CD14-positive monocyte (primary cell): ENCODE measurements at places on chromosomes 2 and 18.

- no peak for DNase-seq
Measured at GRCh38 chr2:236659758-236660150, 90.1 kb downstream of the ACKR3 start.

- DNase-seq: no peak
Measured at GRCh38 chr2:71570951-71571460, 117.6 kb downstream of the DYSF start.

DNA sequence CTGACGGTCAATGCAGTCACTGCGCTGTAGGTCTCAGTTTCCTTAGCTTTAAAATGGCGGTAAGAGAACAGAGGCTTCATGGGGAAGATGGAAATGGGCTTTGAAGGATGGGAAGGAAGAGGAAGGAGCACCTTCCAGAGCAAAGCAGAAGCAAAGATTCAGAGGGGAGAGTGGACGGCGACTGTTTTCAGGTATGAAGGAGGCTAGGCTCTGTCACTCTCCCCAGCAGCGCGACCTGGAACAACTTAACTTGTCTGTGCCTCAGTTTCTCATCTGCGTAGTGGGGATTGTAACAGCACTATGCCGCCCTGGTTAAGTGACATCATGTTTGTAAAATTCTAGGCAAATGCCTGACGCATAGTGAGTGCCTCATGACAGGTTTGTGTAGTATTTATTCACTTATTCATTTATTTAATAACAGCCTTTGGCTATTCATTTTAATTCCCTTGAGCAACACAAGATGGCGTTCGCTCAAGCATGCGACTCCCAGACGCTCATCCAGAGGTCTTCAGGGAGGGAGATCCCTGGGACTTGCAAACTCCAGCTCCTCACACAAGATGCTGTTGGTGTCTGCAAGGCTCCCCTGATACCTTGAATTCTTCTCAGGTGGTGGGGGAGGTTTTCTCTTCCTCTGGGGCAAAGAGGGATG, 336.3 kb downstream of the DYSF start:
- DNase-seq: no peak

GRCh38 chr2:160363961-160364360, 129.6 kb downstream of the RBMS1 start:
- DNase-seq: no peak

- DNase-seq: peak; percentile 23
Measured at GRCh38 chr2:197805715-197806633, 1.6 kb downstream of the PLCL1 start.

GRCh38 chr18:36294031-36294430, 3.5 kb upstream of the FHOD3 start:
- no peak for DNase-seq

DNA sequence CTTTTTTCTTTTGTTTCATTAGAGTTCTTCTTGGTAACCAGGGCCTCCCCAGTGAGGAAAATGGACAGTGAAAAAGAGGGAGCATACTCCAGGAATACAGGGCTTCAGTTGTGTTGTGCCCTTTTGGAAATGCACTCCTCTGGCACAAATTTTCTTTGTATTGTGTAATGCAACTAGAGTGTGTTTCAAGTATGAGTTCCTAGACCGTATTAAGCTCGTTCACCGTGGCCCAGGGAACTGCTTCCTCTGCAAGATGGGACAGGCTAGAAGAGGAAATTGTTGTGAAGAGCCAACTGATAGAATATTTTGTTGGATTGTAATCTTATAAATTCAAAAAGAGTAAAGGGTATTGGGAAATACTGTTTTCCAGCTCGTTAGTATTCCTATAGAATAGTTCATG, 137.2 kb upstream of the TTC39C start:
- DNase-seq: no peak

DNA sequence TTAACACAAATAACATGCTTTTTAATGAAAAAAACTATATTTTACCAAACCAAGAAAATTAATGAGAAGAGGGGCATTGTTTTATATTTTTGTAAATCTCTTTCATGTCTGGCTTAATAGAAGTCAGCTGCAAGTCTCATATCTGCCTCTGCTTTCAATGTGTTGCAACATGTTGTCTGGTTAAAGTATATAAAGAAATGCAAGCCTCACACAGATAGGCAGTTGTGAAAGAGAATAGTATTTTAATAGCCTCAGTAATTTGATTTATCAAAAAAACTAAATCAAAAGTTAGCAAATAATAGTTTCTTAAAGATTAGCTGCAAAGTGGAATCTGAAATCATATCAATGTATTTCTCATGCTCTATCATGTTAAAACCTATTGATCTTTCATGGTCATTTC, 52.9 kb upstream of the NCOA1 start:
- DNase-seq: no peak

DNA sequence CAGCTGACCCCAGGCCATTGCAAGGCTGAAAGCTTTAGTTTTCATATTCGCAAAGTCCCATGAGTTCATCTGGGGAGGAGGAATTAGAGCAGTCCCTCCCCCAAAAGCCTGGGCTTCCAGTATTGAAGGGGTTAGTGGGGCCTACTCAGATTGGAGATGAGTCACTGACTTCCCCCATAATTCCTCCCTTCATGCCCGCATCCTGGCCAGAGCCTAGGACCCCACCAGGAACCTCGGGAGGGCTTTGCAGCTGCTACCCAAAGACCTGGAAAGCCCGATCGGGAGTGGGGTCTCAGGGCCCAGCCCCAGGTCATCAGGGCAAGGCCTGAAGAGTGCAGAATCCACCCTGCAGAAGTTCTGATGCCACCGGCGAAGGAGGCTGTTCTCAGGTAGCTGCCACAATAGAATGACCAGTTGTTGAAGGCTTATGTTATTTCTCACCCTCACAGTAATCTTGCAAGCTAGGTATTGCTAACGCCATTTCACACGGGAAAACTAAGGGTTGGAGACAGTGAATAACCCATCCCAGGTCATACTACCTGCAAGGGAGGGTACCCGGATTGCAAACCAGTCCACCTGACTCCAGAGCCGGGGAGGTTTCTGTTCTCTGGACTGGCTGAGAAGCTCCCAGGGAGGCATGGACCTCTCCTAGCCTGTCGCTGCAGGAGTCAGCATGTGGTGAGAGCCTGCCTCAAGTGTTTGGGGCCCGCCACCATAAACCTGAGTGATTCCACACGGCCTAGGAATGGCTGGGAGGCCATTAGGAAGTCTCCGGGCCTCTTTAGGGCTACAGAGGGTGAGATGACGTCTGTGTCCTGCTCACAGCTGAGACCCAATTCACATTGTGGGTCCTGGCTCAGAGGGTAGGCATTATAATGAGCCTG, 5.8 kb upstream of the ARID5A start:
- no peak for DNase-seq

DNA sequence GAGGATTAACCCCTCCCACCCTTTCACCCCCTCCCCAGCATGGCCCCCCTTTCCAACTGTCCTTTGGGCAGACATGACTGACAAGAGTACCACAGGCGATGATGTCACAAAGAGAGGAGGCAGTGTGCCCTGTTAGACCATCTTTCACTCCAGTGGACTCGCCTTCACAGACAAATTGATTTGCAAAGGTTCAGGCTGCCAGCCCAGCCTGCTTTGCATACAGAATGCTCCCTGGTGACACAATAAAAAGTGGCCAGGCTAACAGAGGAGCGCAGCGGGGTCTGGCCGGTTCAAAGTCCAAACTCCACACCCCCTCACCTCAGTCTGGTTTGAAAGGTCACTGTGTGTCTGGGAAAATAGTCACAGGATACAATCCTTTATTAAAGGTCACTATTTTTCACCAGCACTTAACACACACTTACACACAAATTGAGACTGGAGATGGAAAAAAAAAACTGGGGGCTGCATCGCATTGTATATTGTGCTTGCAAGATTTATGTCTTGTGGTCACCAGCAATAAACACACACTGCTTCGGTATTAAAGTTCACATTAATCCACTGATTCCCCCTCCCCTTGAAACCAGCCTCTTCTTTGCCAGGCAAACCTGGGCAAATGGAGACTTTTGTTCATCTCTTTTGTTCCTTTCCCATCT, 236.9 kb downstream of the BCL11A start:
- no peak for DNase-seq

DNA sequence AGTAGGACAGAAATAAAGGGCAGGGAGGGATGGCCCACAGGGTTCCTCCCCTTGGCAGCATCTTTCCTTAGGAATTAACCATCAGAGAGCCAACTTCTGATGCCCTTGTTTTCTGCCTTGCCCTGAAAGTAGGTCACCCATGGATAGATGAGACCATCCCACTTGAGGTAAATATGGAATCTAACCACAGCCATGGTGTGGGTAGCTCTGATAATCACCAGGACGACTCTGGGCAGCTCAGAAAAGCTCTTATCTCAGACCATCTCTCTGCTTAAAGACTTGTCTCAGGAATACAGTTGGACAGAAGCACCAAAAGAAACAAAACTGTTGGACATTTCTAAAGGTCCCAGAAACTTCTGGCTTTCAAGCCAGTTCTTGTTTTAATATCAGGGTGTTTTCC, 101.4 kb upstream of the CELF4 start:
- no peak for DNase-seq

- DNase-seq: no peak
Measured at GRCh38 chr2:71559080-71559827, 105.9 kb downstream of the DYSF start.

DNA sequence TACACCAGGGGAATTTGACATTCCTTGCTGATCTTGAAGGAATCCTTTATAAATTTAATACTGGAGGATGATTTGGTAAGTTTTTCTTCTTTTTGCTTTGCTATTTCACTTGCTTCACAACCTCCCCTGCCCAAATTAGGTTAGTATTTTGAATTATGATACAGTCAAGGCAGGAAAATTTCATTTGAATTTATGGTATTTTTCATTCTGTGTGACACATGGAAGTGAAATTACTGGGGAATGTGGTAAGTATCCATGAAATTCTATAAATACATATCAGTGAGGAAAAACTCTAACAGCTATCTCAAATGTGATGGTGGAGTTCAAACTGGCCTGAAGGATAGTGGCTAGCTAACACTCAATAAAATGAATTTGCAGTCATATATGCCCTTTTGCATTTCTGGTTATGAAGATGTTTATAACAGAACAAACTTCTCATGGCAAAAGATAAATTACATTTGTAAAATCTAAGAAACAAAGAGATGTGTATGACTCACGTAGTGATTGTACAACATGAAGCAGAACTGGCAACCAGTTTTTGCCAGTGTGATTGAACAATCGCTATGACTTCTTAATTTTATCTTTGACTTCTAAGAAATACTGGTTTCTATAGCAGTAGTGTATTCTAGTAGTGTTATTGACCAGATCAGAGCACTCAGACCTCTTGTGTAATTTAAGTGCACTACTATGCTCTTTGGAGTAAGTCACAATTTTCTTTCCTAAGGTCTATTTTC, 152.6 kb downstream of the IKZF2 start:
- DNase-seq: no peak

- no peak for DNase-seq
Measured at GRCh38 chr2:164412831-164413230, 208.5 kb downstream of the GRB14 start.

DNA sequence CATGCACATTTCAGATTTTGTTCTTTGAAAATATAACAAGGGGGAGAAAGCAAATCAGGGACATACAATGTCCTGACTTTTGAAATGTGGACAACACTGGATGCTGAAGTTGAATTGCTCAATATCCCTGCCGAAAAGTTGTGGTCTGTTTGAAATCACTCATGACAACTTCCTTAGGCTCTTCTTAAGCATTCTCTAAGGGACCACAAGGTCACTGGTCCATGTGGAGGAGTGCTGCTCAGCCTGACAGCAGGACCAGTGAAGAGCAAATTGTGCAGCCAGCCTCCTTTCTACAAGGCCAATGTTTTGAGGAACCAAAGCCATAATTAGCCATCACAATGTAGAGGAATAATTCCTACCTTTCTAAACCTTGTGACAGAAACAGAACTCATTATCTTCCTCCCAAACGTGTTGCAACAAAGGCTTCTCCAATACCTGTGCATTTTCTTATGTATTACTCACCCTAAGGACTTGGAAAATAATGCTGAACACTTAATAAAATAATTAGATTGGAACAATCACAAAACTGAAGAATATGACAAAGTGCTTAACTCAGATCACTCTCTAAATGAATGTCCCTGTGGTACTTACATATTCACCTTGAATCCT, 1477.6 kb upstream of the NXPH2 start:
- no peak for DNase-seq

GRCh38 chr2:228771315-228771714, 499.8 kb downstream of the PID1 start:
- DNase-seq: no peak

DNA sequence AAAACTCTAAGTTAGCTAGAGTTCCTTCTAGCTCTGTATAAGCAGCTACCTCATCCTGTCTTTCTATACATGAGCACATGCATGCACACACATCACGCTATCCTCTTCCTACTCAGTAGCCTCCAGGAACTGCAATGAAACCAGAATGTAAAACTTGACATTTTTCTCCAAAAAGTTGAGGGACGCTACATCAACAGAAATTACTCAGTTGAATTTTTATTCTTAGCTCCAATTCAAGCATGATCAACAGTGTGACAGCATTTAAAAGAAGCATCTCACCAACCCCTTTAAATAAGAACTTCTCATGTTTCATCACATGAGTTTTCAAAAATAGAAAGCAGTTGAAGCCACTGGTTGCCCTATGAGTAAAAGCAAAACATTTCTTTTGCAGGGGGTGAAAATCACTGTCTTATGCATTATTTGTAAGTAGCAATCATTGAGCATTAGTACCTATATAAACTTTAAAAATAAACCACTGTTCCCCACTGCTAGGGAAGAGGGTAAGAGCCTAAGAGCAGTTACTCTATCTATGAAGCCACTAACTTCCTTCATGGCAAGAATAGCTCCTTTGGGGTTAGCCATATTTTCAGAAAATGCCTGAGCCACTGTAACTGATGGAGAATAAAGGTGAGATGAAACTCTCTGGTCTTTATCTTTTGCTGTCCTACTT, 77.9 kb upstream of the ARL5A start:
- DNase-seq: no peak

DNA sequence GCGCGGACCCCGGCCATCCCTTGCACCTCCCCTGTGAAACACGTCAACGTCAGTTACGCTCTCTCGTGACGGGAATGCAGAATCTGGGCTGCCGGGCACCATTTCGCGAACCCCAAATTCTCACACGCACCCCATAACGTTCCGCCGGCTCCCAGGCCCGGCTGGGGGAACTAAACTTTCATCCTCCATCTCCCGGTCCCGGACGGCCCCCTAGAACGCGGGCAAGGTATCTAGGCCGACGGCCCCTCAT, 544 bp downstream of the DNAJC27 start:
- no peak for DNase-seq

DNA sequence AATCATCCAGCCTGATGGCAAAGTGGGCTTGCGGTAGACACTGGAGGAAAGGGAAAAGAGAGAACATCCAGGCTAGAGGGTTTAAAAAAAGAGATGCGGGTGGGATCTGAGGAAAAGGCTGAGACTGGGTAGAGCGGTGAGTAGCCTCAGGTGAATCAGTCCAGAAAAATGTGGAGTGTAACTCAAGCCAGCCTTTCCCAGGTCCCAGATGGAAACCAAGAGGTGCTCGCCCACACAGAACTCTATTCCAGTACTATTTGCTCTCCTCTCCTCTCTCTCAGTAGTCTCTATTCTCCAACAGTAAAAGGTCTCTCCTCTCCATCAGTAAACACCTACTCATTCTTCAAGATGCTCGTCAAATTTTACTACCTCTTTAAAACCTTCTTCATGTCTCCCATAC, 38.3 kb upstream of the NRP2 start:
- no peak for DNase-seq

GRCh38 chr18:49631146-49631866, 69.4 kb downstream of the LIPG start:
- DNase-seq: no peak
